ENCODE measurements at places on chromosomes 2 and 18. TPM values are rescaled to one million over a fixed set of nuclear protein-coding genes. Genes with fewer than 3 reads are reported as not detected.

Gene DSG4
- not detected for total RNA-seq

Gene SUCLG1
- 71.1 TPM for total RNA-seq

Gene ME2
- 43.9 TPM for total RNA-seq

Gene GCKR
- total RNA-seq = 0.26 TPM

Data from fibroblast of lung (primary cell).